ENCODE measurements at places on chromosomes 13 and 19.

DNA sequence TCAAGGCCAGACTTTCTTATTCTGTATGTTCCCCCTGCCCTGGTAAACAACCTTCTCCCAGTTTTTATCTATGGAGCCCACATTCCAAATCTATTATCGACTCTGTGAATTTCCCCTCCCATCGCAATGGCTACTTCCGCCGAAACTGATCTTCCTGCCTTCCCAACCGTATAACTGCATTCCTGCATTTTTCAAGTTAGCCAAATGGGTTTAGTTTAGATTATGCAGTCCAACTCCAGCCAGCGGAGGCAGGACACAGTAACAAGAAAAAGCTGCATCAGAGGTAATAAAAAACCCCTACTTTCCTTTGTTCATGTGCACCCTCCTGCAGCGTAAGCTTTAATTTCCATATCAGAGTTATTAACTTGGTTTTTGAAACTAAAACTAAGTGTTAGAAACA is 112.2 kb upstream of the ZNF91 start:
- no peak for DNase-seq

GRCh38 chr13:105569816-105570215 is 965.6 kb downstream of the EFNB2 start:
- no peak for DNase-seq

- DNase-seq, result no peak
Observed at GRCh38 chr13:28541966-28542365, 47.0 kb upstream of the FLT1 start.

DNA sequence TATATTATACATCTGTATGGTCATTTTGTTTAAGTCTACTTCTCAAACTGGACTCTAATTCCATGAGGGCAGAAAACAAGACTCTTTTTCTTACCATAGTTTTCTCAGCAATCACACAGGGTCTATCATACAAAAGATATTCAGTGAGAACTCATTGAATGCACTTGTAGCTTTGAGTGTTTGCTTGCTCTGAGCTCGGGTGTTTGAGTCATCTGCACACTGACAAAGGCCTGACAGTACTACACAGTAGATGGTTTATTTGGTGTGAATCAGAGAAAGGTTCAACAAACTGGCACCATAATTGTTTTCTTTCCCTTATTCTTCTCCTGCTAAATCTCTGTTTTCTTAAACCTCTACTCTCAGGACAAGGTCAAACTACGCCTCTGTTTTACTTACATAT is 586.4 kb downstream of the LMO7 start:
- DNase-seq, result no peak

DNA sequence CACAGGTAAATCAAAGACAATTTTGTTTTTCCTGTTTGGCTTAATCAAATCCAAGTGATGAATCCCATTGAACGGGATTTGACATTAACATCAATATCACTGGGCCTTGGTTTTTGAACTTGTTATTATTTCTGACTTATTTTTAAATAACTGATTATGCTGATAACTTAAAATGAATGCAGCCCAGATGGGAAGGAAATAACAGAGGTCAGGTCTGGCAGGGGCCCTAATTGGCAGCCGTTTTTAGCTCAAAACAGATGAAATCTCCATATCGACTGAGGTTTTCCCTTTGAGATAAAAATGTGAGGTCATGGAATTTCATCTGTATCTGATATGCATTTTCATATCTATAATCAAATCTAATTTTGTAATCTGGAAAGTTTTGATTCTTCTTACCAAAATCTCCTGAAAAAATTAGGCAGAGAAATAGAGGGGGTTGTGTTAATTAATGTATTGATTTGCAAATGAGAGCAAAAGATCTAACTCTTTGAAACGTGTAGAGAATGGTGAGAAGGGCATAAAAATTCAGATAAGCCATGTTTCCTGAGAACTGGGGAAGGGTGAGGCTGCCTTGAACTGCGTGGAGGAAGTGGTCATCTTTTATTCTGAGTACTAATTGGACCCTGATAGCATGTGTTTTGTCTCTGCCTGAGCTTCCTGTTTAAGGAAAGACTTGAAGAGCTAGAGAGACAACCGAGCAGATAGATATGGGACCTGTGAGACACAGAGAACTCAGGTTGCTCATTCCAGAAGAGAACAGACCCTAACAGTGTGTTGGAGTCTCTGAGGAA is 98.2 kb upstream of the C1QTNF9B start:
- DNase-seq, result no peak

- no peak for DNase-seq
Observed at GRCh38 chr13:73985783-73986182, 148.4 kb downstream of the KLF12 start.

- peak; percentile 17 for DNase-seq
Observed at GRCh38 chr19:4759388-4760284, 31.9 kb upstream of the FEM1A start.

DNA sequence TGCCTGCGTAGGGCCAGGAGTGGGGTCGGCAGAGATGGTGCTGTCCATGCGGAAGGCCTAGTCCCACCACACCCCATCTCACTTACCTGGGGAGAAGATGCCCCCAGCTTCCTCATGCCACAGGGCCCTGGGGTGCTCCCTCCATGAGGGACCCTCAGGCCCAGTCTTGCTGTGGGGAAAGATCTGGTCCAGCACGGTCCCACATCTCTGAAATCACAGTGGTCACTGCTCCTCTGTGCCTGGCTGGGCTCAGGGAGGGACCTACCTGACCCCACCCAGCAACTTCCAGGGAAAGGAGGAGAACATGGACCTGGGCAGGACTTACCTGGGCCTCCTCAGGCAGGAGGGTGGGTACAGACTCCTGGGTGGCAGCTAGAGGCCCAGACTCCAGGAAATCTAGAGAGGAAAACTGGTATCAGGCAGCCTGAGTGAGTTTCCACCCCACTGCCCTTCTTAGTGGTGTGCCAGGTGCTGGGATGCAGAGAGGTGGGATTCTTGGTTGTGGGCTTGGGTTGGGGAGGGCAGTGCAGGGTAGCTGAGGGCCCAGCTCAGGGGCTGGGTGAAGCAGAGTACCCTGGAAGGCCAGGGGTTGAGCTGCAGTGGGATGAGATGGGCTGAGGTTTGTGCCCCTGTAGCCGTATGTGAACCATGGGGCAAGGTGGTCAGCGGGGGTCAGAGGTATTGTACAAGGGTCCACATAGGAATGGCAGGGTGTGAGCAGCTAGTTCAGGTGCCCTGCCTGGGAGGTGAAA is 3.8 kb downstream of the MZF1 start:
- no peak for DNase-seq
